PC-9 (cell line): ENCODE measurements at places on chromosomes 7 and 10.

DNA sequence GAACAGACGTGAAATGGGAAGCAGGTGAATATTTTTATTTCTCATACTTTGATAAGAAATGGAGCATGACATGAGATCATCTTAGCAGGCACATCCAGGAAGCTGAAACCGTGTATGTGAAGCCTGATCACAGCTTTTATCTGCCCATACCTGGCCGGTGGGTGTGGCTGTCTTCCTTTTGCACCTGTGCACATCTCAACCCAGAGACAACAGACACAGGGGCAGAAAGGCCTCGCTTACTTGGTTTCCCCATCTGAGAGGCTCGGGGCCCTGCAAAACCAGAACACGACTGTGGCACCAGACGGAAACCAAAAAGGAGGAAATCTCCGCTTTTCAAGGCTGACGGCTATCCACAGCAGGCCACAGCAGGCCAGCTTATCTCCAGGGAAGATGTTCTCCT lies 116.4 kb downstream of the TCERG1L start:
- no peak for DNase-seq

DNA sequence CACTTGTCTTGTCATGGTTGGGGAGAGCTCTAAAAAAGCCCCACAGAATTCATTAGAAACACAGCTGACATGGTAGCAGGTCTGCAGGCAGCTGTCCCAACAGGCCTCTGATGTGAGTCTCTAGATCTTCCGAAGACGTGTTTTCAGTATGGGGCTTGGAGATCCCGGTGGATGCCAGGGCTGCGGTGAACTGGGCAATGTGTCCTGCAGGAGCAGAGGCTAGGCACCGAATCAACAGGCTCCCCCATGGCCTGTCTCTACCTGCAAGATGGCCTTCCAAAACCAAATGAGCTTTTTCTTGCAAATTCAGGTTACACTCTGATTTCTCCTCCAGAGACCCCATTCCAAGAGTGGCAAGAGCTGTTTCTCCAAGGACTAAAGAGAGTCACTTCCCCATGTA lies 2.9 kb downstream of the CPXM2 start:
- no peak for DNase-seq

GRCh38 chr7:114081606-114082425 lies 163.0 kb upstream of the PPP1R3A start:
- DNase-seq: peak; percentile 41

DNA sequence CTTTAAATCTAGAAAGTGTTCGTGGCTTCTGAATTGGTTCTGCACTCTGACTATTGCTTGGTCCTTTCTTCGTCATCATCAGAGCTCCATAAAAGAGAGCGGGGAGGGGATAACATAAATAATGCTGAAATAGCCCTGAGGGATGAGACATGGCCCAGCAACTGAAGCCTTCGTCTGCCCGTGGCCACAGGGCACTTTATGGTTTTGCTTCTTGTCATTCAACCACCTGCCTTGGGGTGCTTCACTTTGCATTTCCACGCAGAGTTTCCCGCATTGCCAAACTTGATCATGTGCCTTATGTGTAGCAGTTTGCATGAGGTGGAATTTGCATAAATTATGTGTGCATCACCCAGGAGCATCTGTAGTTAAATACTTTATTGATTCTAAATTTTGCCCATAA lies 15.9 kb downstream of the GSTO2 start:
- DNase-seq: no peak

- DNase-seq: peak; percentile 45
Measured at GRCh38 chr10:119654540-119654939, 3.4 kb downstream of the BAG3 start.

- DNase-seq: no peak
Measured at GRCh38 chr10:47127188-47127785, 172.7 kb upstream of the GDF10 start.

GRCh38 chr7:1761774-1762173 lies 91.7 kb downstream of the ELFN1 start:
- DNase-seq: no peak
